ENCODE measurements at places on chromosomes 12 and 14. TPM values are rescaled to one million over a fixed set of nuclear protein-coding genes. Genes with fewer than 3 reads are reported as not detected.

CHURC1 gene
- total RNA-seq = 71.1 TPM

OVCH1 gene
- total RNA-seq = 0.53 TPM

RNASE1 gene
- 61.0 TPM for total RNA-seq

AQP2 gene
- 0.08 TPM for total RNA-seq

POTEG gene
- total RNA-seq = not detected

LAG3 gene
- total RNA-seq = 0.52 TPM

EIF2S3B gene
- 1.3 TPM for total RNA-seq

NPFF gene
- not detected for total RNA-seq

CPNE6 gene
- total RNA-seq = not detected

RTN1 gene
- 1.6 TPM for total RNA-seq

CBLN3 gene
- total RNA-seq = 2.2 TPM

A2ML1 gene
- 1.1 TPM for total RNA-seq

HIGD1C gene
- not detected for total RNA-seq

ANKS1B gene
- total RNA-seq = 0.40 TPM

CHFR gene
- 33.4 TPM for total RNA-seq

PTGER2 gene
- 18.5 TPM for total RNA-seq

ALG10 gene
- total RNA-seq = 8.4 TPM

SERPINA5 gene
- total RNA-seq = 88.8 TPM

LTBP2 gene
- 3.0 TPM for total RNA-seq

AGAP2 gene
- total RNA-seq = 0.76 TPM

TESPA1 gene
- not detected for total RNA-seq

All from hepatocyte (in vitro differentiated cells).